Activated T-helper 1 cell treated with Interleukin-2 at 50 U/mL for 16 hours (primary cell): ENCODE measurements at places on chromosomes 5 and 9.

DNA sequence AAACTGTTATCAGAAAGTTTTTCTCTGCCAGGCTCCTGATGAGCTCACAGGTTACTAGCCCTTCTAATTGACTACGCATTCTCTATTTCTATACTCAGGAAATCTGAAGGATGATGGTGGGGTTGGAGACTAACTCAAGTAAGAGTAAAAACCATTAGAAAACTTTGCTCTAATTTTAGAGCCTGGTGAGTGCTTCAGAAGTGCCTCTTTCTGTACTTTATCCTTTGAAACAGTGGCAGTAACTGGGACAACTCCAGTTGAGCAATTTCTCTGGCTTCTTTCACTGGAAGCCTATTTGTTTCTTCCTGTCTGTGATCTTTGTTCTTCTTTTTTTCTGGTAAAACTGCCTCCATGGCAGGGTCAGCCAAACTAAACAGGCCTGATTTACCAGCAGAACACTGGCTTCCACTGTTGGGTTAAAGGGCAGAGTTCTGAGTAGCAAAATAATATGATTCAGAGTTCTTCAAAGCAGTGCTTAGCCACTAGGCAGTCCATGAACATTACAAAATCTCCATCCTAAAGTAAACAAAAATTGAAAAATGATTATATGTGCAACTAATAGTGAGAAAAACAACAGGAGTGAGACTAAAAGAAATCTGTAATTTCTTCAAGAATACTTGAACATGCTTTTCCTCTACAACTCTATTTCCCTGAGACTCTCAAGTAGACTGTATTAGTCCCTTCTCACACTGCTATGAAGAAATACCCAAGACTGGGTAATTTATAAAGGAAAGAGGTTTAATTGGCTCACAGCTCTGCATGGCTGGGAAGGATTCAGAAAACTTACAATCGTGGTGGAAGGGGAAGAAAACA is 79.8 kb downstream of the MROH2B start:
- DNase-seq, result no peak

DNA sequence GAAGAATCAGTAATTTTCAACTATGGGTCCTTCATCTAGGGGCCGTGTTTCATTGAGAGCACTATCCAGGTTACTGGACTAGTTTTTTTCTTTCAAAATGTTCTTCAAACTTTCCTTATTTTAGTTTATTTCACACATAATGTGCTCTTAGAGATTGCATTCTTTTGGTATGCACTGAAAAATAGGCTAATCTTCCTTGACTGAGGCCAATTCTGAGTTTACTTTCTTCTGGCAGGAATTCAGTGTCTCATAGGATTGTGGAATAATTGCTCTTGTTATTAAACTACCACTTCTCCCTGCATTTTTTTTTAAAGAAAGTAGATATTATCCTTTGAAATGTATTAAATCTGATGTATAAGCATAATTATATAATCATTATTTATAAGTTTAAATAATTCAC is 624.5 kb downstream of the RAB3C start:
- no peak for DNase-seq

GRCh38 chr9:16252616-16253015 is 617.9 kb downstream of the BNC2 start:
- no peak for DNase-seq

DNA sequence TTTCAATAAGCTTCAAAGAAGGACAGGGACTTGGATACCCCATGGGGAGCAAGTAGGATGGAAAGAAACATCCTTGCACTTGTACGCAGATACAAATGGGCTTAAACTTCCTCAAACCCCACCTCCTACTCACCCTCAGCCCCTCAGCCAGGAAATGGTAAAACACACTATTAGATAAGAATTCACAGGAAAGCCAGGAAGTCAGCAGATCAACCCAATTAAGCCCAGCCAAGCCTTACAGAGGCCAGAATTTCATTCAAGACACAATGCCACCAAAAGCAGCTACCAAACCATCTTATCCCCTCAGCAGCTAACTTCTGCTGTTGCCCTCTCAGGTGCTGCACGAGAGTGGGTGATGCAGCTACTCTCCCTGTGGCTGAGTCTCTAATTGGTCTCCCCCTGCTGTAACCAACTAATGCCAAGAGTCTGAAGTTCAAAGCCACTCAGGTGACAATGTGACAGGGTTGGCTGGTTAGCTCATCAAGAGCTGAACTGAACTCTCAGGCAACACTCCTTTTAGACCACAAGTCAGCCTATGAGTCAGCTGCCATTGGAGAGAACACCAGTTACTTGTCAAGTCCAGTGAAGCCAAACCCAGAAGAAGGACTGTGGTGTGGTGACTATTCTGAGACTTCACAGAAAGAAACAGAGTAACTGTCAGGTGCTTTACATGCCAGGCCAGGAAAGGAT is 201.9 kb downstream of the ZNF608 start:
- DNase-seq, result no peak

DNA sequence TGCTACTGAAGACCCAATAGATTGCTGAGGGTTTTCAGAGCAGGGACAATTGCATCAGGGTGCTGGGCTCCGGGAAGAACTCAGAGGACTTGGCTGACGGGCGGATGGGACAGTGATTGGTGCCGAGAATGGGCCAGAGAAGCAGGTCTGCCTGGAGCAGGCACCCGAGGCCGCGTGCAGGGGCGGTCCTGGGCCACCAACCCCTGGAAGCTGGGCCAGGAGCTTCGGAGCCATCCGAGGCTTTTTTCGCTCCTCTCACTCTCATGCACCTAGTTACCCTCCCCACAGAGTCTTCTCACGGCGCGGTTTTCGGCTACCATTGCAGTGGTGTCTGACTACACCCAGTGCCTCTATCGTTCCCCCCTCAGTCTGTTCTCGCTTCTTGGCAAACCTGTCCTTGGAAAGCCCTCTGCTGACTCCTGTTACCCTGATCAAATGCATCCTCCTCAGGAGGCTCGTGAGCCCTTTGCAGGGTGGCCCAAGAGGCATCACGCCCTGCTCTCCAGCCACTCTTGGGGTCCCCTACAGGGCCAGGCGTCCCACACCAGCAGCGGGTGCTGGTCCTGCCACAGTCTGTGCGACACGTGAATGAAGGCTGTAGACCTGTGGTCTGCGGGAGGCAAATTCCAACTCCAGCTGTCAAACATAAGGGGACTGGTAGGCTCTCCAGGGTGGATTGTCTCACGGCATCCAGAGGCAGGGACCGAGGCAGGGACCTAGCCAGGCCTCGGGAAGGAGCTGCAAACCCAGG is 1.2 kb upstream of the CLPTM1L start:
- DNase-seq, result no peak

- no peak for DNase-seq
These were observed 34.8 kb upstream of the TMC1 start for GRCh38 chr9:72486594-72486955.

- no peak for DNase-seq
These were observed 222.3 kb downstream of the ENC1 start for GRCh38 chr5:74418261-74418660.

- no peak for DNase-seq
These were observed 35.1 kb downstream of the BASP1 start for GRCh38 chr5:17252543-17252942.

DNA sequence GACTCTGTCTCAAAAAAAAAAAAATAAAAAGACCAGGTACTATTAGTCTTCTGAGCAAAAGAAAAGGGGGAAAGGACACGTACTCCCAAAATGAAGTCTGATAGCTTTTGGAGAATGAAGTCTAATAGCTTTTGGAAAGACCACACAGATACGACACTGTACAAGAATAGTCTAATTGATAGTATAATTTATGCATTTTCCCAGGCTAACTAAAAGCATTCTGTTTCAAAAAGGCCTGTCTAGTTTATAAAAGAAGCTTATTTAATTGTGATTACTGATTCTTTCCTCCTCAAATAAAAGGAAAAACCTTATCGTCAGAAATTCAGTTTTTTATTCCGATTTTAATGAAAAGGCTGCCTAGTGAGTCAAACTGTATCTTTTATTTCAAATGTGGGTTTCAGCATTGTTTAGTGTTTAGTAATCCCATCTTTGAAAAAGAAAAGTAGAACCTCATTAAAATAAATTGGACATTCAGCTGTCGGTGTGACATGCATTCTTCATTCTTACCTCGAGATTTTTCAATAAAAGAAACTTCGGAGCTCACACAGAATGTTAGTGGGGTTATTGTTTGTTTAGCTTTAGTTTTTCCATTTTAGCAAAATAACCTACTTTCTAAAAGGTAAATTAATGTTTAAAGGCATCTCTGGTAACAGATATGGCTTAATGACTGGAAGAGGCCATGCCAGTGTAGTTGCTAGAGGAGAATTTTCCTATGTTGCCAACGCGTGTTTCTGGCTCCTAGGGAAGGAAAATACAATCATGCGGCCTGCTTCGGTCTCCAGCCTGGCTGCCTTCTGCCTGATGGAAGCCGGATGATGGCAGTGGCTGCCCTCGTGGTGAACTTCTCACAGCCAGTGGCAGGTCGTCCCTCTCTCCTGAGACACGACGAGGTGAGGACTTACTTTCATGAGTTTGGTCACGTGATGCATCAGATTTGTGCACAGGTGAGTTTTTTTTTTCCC is 70.0 kb downstream of the NLN start:
- no peak for DNase-seq

GRCh38 chr9:34408173-34408572 is 31.5 kb upstream of the MYORG start:
- no peak for DNase-seq

DNA sequence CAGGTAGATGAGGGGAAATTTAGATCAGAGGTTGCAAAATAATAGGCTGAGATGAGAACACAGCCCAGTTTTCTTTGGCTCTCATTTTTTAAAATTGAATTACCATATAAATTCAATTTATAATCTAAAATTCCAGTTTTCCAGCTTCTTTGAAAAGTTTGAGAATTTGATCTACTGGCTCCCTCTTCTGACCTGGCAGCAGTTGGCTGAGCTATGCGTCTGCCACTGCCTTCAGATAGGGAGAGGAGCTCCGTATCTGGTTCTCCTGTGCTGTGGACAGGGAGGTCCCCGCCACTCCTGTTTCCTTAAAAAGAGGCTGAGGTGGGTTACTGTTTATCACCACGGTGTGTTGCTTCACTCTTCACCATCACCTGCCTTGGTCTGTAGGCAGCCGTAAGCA is 103.7 kb downstream of the ARHGAP26 start:
- DNase-seq, result no peak

DNA sequence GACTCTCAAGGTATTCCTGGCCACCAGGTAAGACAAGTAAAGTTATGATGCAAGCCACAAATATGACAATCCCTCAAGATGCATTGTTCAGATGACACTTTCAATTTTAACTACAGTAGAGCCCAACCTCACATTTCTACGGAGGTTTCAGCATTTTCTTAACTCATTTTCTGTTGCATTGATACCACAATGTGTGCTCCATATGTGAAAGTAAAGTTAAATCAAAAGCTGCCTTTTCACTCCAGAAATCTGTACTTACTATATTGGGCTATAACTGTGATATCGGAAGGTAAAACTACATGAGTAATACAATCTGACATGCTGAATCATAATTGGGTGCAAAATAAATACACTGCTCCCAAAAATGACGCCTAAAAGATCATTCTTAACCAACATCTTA is 333.6 kb upstream of the MEF2C start:
- no peak for DNase-seq

GRCh38 chr9:110536822-110537221 is 42.7 kb downstream of the SVEP1 start:
- DNase-seq, result no peak

DNA sequence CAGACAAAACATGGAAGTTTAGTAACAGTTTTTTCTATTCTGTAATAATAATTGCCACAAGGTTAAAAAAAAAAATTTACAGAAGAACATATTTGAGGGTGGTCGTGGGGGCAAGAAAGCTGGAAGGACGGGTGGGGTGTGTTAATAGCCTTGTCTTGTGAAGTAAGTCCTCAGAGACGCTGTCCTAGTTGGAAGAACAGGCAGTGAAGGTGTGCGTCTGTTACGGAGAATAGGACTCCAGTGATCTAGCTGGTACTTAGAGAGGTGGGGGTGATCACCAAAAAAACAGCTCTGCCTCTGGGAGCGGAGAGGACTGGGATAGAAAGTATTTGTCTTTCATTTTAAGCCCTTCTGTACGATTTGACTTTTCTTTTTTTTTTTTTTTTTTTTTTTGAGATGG is 17.7 kb downstream of the ABL1 start:
- no peak for DNase-seq

GRCh38 chr9:93532141-93532540 is 44.2 kb upstream of the PHF2 start:
- DNase-seq, result no peak

DNA sequence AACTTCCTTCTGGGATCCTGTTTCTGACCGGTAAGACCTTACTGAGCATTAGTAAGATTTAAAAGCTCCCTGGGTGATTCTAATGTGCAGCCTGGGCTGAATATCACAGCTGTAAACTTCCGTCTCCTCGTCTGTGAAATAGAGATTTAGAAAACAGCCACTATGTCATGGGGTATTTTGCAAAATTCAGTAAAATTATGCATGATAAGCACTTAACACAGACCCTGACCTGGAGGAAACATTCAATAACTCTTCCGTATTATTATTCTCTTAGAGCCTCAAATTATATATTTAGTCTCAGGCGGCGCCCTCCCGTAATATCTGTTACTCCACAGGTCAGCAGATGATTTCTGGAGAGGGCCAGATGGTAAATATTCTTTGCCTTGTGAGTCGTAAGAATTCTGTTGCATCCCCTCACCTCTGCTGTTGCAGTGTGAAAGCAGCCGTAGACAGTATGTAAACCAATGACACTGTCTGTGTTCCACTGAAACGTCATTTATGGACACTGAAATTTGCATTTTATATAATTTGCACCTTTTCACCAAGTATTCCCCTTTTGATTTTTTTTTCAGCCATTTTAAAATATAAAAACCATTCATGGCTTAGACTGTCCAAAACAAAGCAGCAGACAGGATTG is 39.2 kb upstream of the RARS1 start:
- no peak for DNase-seq

DNA sequence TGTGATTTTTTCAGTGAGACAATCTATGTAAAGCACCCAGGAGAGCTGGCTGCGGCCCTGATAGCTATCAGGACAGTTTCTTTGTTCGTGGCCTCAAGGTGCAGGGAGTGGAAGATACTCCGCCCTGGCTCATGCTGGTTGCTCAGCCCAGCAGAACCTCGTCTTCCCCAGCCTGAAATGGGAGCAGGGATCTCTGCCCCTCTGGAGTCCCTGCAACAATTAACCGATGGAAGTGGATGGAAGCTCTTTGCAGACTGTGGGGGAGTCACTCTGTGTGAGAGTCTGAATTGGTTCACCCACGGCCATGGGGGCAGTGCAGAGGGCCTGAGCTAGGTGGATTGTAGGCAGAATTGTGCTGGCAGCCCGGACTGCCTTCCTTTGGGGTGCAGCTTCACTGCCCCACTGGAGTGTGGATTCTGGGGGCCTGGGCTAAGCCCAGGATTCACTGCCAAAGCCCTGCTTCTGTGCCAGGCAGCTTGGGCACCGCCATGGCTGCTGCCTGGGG is 2.8 kb downstream of the AIF1L start:
- DNase-seq, result no peak

DNA sequence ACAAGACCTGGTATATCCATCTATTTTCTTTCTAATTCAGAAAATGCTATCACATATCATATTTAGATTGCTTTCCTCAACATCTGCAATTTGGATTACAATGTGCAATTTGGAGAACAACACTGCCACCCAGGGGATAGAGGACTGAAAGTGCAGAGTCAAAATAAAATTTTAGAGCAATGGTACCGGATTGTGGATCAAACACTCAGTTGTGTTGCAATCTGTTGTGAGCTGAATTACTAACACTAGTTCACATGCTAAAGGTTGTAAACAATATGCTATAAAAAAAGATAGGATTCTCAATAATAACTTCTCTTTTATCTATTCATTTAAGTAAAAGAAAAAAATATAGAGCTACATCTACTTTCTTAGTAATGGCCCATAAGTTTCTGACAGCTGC is 11.9 kb upstream of the SRFBP1 start:
- DNase-seq, result no peak
